NCI-H1436 treated with DMSO at 0.1 percent for 48 hours (cell line): ENCODE measurements at places on chromosomes 2 and 18.
A peak's percentile ranks its signal among the peaks of the same experiment; 100 is the strongest.

DNA sequence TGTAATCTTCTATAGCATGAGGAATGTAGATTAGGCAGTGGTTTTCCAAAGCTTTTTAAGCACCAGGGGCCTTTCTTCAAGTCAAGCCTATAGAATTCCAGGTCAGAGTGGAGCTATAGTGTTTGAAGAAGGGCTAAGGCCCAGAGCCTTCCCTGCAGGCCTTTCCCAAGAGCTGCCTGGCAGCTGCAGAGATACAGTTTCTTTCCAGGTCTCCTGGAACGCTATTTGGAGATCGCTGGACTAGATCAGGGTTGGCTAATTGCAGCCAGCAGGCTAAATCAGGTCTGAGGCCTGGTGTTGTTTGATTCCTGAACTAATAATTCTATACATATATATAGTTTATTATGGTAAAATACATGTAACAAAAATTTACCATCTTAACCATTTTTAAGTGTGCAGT lies 319.0 kb upstream of the SPRED2 start:
- DNase-seq = no peak

- DNase-seq = peak; percentile 69
Observed at GRCh38 chr2:10448576-10449485, 704 bp upstream of the ODC1 start.

DNA sequence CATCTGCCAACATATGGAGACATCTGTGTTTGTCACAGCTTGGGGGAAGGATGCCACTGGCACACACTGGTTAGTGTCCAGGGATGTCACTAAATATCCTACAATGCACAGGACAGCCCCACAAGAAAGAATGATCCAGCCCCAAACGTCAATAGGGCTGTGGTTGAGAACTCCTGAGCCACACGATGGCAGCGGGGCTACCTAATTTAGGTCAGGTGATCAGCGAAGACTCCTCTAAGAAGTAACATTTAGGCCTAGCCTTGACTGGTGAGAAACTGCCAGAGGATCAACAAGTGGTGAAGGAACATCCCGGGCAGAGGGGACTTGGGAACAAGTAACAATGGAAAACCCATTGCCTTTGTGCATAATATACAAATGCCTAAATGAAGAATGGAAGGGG lies 5.0 kb upstream of the TGIF1 start:
- DNase-seq = no peak

DNA sequence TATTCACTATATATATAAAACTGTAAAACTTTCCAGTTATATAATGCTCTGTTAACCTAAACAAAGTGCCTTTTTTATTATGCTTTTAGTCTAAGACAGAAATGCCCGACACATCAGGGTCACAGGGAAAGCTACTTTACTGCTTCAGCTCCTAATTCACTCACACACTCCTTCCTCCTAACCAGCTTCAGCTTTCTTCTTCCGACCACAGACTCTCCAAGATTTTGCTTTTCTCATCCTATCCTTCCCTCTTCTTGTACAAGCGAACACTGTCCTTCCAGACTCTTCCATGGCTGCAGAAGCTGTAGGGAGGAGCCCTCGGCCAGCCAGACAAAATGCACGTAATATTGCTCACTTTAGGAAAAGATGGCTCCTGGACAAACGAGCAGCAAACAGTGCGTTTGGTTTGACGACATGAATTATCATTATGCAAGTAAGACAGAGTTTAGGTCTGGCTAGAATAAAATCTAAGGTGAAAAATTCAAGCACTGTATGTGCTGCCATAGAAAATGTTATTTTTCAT lies 47.5 kb upstream of the HNRNPA3 start:
- DNase-seq = peak; percentile 10

- no peak for DNase-seq
Observed at GRCh38 chr18:54147439-54147838, 77.0 kb downstream of the MBD2 start.

DNA sequence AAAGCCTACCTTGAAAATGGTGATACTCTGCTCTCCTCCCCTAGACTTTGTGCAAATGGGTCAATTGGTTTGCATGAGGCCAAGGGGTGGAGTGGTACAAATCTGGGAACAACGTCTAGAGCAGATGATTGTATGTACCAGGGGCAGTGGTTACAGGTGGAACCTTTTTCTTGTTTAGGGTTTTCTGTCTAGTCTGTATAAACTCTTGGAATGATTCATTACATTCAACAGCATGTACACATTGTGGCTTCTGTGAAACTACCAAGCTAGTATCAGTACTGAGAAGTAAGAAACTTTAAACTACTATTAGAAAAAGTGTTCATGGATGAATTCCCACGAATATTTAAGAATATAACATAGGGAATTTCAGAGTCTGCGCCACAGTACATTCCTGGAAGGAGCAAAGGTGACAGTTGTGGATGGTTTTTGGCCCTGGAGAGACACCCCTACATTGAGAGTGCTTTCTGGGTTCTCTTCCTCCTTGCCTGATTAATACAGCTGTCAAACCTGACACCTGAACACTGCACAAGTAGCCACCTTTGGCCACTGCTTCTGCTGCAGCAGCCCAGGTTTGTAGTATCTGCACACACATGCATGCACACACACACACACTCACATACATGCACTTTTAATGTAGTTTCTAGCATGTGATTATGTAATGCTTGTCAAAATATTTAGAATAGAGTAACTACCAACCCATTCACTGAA lies 30.0 kb downstream of the CFAP221 start:
- no peak for DNase-seq

GRCh38 chr18:69757733-69758132 lies 189.9 kb downstream of the CD226 start:
- no peak for DNase-seq

DNA sequence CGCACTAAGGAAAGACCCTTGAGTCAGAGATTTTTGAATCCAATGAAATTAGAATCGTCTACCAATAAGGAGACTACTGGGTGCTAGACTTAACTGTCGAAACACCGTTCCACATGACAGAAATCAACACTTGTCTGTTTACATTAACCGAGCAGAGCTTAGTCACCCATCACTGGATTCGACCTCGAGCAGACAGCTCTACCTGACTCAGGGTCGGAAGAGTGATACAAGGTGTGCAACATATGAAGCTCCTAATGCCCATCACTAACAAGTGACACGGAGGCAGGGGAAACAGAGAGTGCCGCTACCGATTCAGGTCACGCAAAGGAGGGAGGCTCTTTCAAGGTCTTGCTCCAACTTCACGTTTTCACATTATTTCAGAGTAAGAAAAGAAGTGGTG lies 54.2 kb upstream of the FZD5 start:
- no peak for DNase-seq

GRCh38 chr2:98505311-98505808 lies 60.7 kb downstream of the INPP4A start:
- DNase-seq = no peak

DNA sequence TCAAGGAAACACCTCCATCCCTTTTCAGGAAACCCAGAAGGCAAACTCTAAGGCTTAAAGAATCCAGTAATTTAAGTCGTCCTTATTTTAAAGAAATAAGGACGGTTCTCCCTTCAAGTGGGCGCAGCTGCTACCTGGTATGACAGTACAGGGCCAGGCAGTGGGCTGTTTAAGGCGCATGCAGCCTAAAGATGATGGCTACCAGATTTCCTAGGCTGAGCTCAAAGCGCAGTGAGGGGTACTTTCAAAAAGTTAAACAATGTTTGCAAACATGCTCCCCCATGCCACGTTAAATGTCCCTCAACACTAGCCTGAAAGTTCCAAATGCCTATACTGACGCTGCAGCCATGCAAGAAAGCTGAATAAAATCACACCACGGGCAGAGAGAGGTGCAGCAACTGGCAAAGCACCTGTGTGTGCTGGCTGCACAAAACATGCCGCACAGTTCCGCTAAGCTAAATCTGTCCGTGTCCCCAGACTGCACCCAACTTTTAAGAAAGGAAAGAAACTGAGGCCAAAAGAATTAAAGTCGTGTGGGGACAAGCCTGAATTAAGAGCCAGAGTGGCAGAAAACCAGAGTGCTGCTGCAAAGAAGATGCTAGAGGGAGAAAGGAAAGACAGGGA lies 583 bp downstream of the HIBCH start:
- no peak for DNase-seq

- no peak for DNase-seq
Observed at GRCh38 chr18:62925031-62925688, 209.8 kb downstream of the PHLPP1 start.

- no peak for DNase-seq
Observed at GRCh38 chr2:11598228-11598731, 64.4 kb downstream of the GREB1 start.

- no peak for DNase-seq
Observed at GRCh38 chr2:203804764-203805485, 62.6 kb upstream of the CTLA4 start.

DNA sequence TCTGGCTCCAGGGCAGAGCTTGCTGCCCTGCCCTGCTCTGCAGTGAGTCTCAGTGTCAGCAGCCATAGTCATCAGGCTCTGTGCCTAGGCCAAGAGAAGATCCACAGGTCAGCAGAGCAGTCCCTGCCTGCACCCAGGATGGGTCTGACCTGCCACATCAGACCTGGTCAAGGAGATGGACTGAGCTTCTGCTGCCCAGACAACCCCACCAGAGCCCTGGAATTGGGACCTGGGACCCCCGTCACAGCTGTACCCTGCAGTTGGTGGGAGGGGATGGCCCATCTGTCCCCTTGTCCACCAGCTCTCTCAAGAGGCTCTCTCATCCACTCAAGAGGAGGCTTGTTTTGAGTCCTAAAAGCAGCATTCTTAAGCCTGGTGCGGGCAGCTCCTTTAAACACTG lies 142.6 kb downstream of the TFCP2L1 start:
- DNase-seq = no peak
